ENCODE measurements at places on chromosomes 7 and 10.

GRCh38 chr7:134931487-134931886, 54.8 kb upstream of the AGBL3 start:
- no peak for DNase-seq

- DNase-seq: no peak
These were observed 14.9 kb upstream of the COL13A1 start for GRCh38 chr10:69786791-69787190.

DNA sequence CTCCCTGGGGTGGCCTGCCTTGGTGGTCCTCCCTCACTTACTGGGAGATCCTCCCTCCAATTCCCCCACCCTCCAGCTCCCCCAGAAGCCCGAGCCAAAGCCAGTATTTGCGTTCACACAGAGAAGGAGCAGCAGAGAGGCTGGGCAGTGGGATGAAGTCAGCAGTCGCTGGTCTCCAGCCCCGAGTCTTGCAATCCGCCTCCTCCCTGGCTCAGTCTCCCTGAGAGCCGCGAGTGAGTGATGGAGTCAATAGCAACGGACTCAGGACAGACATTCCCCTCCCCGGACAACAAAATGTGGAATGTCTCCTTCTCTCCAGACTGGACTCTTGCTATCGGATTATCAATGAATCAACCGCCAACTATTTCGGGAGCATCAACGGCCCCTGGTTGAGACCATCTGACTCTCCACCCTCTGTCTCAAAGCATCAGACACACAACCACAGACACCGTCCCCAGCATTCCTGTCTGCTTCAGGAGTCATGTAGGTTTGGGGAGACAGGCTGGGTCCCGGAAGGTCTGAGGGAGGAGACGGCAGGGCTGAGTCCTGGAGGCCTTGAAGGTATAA, 178.4 kb downstream of the SH3PXD2A start:
- DNase-seq: no peak

DNA sequence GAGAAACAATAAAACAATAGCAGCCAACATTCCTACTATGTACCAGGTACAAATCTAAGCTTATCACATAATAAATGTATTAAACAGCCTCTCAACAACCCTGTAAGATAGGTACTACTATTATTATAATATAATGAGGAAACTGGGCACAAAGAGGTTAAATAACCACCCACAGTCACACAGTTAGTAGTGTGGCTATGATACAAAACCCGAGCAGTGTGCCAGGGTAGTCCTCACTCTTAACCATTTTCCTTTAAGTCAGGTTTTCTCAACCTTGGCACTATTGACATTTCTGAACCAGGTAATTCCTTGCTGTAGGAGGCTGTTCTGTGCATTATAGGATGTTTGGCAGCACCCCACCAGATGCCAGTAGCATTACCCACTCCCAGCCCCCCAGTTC, 48.8 kb downstream of the DNAJC1 start:
- no peak for DNase-seq

DNA sequence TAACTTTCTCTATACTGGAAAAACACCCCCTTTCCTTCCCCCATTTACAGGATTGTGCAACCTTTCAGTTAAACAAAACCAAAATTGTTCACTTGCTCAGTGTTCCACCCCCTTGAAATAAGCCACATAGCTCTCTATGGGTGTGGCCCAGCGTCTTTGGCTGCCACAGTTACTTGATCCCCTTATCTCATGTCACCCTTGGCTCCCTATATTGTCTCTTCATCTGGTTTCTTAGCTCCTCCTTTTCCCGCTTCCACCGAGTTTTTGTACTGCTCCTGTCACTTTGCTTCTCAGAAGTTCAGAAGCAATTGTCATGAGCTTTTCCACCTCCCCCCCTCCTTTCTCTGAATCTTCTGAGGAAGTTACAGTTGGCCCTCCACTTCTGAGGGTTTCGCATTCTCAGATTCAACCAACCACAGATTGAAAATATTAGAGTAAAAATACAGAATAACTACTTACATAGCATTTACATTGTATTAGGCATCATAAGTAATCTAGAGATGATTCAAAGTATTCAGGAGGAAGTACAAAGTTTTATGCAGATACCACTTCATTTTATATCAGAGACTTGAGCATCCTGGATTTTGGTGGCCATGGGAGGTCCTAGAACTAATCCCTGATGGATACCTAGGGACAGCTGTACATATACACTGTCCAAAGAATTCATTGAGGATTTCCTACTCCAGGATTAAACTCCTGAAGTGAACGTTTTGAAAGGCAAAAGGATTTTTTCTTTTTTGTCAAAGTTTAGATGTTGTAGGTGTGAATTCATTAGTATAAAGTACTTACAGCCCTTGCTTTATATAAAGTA, 60.4 kb downstream of the ADD3 start:
- no peak for DNase-seq

DNA sequence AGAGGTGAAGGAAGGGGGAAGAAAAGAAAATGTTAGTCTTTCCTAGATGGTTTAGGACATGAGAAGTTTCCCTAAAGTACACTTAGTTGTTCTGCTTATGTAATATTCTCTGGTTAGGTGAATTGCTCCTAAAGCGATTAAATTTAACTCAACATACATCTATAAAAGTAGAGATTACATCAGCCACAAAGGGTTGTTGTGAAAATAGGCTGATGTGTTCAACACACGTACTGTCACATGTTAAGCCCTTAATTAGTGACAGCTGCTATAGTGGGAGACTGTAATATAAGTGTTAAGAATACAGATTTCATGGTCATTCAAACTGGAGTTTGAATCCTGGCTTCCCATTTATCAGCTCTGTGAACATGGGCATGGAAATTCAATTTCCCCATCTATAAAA, 12.8 kb downstream of the HECTD2 start:
- no peak for DNase-seq

GRCh38 chr7:87218796-87219544, 562 bp downstream of the TMEM243 start:
- peak; percentile 69 for DNase-seq

- no peak for DNase-seq
These were observed 998 bp downstream of the CYP3A43 start for GRCh38 chr7:99828811-99829210.

DNA sequence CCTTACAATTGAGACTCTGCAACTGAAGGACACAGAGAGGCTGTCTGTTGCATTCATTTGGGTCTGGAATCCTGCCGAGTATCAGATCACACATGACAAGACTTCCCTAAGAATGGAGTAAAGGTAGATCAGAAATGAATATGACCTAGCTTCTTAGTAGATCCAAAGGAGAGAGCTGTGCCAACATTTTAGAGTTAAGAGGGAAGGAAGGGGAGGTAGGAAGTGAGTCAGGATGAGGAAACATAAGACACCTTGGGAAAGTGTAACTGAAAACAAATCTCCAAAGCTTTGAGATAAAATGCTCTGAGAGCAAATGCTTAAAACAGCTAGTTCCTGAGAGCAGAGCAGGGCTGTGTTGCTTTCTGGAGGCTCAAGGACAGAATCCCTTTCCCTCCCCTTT, 6.1 kb upstream of the SLC25A13 start:
- DNase-seq: no peak

- no peak for DNase-seq
These were observed 131.8 kb downstream of the PTPN20 start for GRCh38 chr10:47042780-47043750.

- DNase-seq: peak; percentile 47
These were observed 97.9 kb upstream of the KLF14 start for GRCh38 chr7:130831817-130832481.

- DNase-seq: no peak
These were observed 110.1 kb upstream of the GPR22 start for GRCh38 chr7:107359520-107360316.

- peak; percentile 44 for DNase-seq
These were observed 39.2 kb downstream of the ENO4 start for GRCh38 chr10:116888380-116889055.

GRCh38 chr7:12314199-12314598, 89.5 kb downstream of the VWDE start:
- no peak for DNase-seq

DNA sequence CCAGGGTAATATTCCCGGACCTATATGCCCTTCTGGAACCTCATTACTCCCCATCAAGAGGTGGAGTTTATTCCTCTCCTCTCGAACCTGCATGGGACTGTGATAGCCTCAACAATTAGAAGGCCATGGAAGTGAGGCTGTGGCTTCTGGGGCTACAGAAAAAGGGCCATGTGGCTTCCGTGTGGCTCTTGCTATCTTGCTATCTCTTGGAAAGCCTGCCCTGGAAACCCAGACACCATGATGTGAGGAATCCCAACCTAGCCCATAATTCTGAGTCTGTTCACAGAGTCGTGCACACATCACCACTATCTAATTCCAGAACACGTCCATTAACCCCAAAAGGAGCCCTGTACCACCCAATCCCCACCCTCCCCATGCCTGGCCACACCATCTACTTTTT, 20.8 kb upstream of the SH3PXD2A start:
- no peak for DNase-seq

DNA sequence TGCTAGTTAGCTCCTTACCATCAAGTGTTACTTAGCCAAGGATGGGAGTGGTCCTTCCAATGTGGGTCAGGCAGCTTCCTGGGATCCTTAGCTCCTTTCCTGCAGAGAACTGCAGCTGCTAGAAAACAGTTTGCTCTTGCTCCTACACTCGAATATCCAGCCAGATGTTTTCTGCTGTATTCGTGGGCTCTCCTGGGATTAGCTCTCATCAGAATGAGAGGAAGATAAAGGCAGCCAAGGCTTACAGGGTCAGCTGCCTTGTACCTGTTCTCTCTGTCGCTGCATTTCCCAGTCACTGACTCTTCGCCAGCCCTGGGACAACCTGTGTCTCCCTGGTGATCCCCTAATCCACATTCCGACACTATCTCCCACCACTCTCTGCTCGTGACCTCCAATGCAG, 29.0 kb downstream of the NEUROD6 start:
- no peak for DNase-seq

GRCh38 chr7:142611566-142612236, 137.6 kb upstream of the PRSS1 start:
- DNase-seq: no peak

- no peak for DNase-seq
These were observed 27.3 kb upstream of the SYCE1 start for GRCh38 chr10:133592716-133593115.

Data from Ammon's horn (tissue), 1 donor.